ENCODE measurements at places on chromosomes 1 and 21. TPM values are rescaled to one million over a fixed set of nuclear protein-coding genes. Genes with fewer than 3 reads are reported as not detected.

DNA sequence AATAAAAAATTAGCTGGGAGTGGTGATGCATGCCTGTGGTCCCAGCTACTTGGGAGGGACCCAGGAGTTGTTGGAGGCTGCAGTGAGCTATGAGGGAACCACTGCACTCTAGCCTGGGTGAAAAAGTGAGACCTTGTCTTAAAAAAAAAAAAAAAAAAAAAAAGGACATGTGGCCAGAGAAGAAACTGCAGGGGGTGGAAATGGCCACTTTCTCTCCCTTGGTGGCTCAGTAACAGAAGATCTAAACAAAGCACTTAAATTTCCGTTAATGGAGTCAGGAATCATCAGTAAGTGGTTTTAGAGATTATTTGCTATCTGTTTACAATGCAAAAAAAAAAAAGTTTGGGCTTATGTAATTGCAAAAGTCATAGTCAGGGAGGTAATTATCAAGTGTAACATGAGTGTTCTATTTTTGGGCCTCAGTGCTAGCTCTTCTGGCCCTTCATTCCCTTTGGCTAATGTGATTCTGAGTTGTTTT, 19.3 kb upstream of the OPRD1 start:
- DNase-seq: no peak

DNA sequence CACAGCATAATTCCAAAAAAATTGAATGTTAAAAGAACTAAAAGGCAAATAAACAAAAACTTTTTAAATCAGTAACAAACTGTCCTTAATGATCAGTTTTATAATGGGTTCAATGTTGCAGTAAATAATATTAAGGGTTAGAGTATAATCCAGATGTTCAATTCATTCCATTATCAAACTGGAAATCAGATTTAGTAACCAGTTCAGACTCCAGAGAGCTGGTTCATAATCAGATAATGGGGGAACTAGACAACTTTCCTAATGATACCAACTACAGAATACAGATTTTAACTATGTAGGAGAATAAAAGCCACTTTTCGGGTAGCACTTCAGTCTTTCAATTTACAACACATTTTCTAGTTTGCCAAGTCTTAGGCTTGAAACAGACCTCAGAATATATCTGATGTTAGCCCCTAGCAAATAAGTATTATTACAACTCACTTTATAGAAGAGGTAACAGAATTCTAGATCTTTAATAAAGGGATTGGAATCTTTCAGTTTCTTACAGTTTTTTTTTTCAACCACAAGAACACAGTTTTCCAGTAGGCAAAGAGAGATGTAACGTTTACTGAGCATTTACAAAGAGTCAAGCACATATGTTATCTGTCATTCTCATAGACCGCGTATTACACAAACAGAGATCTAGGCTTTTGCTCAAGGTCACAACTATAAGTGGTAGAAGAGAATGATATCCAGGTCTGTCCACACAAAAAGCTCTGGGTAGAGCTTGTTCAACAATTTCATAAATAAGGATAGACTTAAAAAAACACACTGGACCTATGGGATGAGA, 1.9 kb upstream of the DCAF6 start:
- no peak for DNase-seq

GRCh38 chr1:43171312-43171875, 696 bp downstream of the EBNA1BP2 start:
- DNase-seq: no peak

The REN gene
- total RNA-seq: not detected

The DDX20 gene
- total RNA-seq: 6.6 TPM
